ENCODE measurements at places on chromosomes 1 and 21.
A peak's percentile ranks its signal among the peaks of the same experiment; 100 is the strongest.

DNA sequence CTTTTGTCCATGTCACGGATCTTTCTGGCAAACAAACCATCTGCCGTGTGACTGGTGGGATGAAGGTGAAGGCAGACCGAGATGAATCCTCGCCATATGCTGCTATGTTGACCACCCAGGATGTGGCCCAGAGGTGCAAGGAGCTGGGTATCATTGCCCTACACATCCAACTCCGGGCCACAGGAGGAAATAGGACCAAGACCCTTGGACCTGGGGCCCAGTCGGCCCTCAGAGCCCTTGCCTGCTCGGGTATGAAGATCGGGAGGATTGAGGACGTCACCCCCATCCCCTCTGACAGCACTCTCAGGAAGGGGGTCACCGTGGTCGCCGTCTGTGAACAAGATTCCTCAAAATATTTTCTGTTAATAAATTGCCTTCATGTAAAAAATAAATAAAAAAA lies 35.9 kb upstream of the NBL1 start:
- no peak for DNase-seq

DNA sequence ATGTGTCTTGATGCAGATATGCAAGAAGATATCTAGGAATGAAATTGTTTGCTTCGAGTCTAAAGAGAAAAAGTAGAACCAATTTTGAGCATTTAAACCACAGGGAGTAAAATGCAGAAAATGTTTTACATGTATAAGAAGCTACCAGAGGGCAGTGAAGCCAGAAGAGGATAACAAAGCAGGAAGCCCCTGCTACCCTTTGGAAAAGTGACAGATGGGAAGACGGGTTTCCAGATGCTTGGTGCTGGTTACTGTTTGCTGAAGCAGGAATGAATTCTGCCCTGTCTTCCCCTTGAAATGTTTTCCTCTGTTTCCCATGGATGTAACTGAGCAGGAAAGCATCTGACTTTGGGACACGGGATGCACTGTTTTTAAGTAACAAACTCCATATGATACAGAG lies 822.2 kb downstream of the MRPL39 start:
- DNase-seq = no peak

DNA sequence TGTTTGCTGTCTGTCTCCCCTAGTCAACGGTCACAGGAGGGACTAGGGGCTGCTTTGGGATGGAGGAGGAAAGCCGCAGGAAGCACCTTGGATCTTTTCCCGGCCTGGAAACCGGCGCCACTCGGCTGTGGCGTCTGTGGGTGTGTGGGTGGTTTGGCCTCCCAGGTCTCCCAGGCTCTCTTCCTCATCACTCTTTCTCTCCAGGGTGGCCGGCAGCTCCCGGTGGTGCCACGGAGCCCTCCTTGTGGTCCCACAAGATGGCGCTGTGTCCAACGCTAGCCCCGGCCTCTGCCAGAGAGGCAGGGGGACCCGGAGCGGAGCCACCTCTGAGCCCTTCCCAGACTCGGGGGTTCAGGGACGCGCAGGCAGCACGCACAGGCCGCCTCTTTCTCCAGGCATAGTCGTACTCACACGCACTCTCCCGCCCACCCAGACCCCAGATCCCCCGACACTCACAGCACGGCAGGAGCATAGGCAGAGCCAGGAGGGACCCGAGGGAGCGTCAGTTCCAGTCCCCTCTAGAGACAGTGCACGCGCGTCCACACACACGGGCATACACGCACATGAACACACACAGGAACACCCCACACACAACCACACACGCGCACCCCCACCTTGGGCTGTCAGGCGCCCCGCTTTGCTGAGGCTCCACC lies 31.2 kb downstream of the CDCP2 start:
- peak; percentile 76 for DNase-seq

DNA sequence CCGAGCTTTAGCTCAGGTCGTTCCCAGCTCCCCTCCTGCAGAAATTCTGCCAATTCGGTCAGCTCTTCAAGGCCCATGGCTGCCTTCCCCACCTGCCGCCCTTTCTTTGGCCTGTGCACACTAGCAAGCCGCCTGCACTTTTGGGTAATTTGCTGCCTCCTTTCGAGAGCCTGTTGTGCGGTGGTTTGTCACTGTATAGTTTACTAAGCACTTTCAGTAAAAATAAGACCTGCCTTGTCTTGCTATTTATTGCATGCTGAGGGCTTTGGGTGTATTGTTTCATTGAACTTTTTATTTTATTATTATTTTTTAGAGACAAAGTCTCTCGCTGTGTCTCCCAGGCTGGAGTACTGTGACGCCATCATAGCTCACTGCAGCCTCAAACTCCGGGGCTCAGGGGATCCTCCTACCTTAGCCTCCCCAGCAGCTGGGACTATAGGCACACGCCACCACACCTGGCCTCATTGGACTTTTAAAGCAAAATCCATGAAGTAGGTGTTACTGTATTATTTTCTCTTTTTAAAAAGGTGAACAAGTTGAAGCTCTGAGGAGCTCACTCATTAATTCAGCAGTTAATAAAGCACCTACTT lies 1.1 kb upstream of the FABP3 start:
- DNase-seq = no peak

DNA sequence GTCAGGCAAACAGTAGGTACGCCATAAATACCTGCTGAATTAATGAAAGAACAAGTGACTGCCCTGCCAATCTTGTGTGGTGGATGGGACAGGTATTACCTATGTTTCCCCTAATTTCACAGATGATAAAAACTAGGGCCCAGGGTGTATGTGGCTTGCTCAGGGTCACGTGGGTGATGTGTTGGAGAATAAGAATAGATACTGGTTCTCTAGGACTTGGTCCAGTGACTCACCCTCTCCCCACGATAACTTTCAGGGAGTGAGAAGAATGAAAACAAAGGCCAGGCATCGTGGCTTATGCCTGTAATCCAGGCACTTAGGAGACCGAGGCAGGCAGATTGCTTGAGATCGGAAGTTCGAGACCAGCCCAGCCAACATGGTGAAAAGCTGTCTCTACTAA lies 26.7 kb downstream of the SLC26A9 start:
- DNase-seq = no peak

DNA sequence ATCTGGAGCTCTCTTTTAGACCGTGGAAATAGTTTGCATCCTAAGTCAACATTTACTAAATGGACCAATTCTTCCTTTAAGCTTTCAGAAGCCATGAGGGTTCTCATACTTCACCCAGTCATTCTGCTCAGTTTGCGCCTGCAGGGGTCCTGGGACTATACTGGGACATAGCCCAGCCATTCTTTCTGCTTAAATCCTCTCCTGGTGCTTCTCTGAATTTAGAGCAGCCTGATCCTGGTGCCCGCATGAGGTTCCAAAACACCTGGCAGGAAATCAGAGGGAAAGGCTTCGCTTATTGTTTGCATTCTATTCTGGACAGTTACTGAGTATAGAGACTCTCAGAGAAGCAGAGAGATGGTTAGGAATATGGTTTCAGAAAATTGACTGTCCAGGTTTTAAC lies 27.0 kb downstream of the TNN start:
- DNase-seq = no peak

DNA sequence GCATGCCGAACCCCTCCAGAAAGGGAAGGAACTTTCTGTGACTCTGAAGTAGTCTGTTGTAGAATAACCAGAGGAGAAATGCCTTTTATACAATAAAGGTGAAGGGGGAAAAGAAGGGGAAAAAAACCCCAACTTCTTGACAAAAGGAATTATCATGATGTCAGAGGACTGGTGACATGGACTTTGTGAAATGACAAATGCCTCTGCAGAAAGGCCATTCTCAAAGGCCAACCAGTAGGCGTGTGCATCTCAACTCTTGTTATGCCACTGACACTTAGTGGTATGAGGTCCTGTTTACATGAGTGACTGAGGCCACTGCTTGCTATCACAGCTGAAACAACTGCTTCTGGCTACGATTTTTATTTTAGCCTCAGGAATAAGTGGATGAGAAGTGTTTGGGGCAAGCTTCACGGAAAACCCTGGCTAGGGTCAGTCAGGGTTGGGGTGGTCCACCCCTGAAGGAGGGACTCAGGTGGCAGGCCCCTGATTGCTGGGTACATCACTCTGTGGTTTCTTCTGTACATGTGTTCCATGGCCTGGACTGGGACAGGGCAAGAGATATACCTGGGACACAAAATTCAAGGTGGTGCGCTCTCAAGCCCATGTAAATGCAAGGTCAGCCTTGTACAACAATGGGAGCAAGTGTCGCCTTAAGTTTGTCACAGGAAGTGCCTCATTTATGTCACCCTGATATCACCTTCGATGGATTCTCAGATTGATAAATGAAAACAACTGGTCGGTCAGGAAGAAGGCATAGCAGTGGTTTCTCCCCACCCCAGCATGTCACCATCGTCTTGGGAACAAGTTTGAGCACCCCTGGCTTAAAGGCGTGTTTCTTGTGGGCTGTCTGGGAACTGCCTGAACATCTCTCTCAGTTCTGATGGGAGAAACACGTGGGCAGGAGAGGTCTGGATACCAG lies 12.4 kb downstream of the RUNX1 start:
- peak; percentile 51 for DNase-seq

DNA sequence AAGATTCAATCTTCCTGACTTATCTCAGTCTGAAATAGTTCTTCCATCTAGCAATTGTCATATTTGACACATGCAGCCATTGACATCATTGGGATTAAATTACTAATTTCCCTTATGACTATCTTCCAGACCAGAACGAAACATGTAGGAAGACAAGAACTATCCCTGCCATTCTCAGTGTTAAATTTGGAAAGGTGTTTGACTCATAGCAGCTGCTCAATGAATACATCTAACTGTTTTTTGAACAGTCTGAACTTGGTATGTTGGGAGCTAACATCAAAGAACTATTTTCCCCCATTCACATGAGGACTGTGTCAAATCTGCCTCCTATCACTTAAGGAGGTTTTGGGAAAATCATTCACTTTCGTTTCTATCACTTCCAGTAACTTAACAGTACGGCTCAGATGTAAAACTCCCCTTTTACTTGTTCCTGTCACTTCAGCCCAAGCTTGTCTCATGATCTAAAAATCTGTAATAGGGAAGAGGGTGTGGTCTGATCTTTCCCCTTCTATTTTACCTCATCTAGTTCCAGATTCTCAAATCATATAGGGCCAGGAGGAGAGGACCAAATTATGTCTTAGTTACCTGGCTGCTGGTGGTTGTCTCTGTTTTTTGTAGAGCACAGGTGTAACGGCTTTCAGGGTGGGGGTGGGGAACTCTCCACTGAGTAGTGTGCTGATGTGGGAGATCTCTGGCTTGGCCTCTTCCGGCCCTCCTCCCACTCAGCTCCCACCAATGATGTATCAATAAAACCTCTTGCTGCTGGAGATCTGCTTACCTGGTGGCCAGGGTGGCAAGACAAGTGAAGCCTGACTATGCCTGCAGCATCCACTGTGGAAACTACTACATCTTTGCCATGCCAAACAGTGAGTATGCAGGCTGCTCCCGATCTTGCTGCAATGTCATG lies 26.2 kb upstream of the SLAMF1 start:
- DNase-seq = peak; percentile 43

GRCh38 chr1:168146160-168146539 lies 9.4 kb upstream of the GPR161 start:
- no peak for DNase-seq

- DNase-seq = no peak
Observed at GRCh38 chr1:203144661-203145060, 17.1 kb downstream of the ADORA1 start.

Measured in activated T-cell treated with anti-CD3 and anti-CD28 coated beads, Interleukin-2, amount 50 U/mL, for 72 hours (primary cell).